ENCODE measurements at places on chromosomes 4 and X.

- no peak for DNase-seq
Observed at GRCh38 chr4:182280436-182281111, 37.4 kb downstream of the TENM3 start.

DNA sequence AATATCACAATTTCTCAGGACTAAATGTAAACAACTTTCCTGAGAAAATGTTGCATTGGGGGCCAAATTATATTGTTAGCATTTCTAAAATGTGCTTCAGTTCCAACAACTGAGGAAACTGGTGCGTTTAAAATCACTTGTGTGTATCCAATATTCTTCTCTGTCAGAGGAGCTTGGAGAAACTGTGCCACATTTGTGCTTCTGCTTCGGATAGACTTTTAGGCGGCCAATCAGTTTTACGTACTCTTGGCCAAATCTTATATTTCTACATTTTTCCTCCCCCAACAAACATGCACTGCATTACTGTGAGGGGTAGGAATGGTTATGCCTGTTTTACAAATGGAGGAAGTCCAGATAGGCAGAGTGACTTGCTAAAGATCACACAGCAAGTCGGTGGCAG, 27.4 kb upstream of the TRPC5OS start:
- DNase-seq: no peak

GRCh38 chr4:54877006-54877405, 219.2 kb downstream of the KIT start:
- no peak for DNase-seq

GRCh38 chr4:71377561-71377960, 38.7 kb downstream of the SLC4A4 start:
- DNase-seq: no peak

GRCh38 chr4:188032583-188032982, 37.0 kb downstream of the ZFP42 start:
- DNase-seq: no peak

Data from NK-92 treated with Interleukin-12 subunit alpha and Interleukin-12 subunit beta, amount 100 ng/mL, for 24 hours (cell line).